ENCODE measurements at places on chromosomes 12 and 14. TPM values are rescaled to one million over a fixed set of nuclear protein-coding genes. Genes with fewer than 3 reads are reported as not detected.

Gene HSPB8
- total RNA-seq, result 10.9 TPM

GRCh38 chr12:113581342-113581741 is 109.7 kb upstream of the LHX5 start:
- DNase-seq, result no peak

DNA sequence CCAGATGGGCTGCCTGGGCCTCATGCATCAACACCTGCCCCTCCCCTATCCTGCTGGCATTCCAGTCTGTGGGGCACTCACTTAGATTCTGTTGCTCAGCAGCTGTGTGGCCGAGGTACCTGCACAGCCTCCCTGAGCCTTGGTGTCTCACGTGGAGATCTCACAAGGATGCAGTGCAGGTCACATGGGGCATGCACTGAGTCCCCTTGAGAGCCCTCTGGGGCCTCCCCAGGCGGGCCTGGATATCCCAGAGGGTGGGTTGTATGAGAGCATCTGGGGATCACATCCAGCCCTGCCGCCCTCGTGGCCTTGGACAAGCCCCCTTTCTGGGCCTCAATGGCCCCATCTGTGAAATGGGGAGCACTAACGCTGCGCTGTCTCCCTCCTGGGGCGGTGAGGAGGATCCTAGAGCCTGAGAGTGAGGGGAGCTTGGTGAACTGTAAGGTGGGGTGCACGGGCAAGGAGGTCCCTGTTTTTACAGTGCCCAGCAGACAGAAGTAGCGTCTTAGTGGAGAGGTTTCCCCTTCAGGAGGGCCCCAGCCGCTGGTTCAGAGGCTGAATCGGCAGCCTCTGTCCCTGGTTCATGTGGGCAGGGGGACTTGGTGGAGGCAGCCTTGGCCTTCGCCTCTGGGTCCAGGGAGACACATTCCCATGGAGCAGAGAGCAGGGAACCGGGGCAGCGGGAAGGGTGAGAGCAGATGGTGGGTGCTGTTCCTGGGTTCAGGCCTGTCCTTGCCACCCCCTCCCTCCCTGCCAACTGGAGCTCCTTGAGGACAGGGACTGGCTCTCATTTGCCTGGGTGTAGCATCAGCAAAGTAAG is 791 bp upstream of the SLC25A47 start:
- DNase-seq, result no peak

Gene KRT85
- total RNA-seq, result not detected

- no peak for DNase-seq
Observed at GRCh38 chr14:86086962-86087361, 557.0 kb downstream of the FLRT2 start.

DNA sequence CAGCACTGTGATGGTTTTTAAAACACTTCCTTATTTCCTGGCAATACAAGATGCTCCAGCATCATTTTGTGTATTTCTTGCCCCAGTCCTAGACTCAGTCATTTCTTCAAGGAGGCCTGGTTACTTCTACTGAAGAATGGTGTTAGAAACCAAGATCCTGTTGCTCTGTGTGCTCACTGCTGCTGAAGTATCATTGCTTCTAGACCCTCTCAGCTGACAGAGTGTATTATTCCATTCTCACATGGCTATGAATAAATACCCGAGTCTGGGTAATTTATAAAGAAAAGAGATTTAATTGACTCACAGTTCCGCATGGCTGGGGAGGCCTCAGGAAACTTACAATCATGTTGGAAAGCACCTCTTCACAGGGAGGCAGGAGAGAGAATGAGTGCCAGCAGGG is 14.9 kb upstream of the SERPINA6 start:
- DNase-seq, result no peak

Measured in LHCN-M2 (cell line).